ENCODE measurements at places on chromosomes 16 and 17. TPM values are rescaled to one million over a fixed set of nuclear protein-coding genes. Genes with fewer than 3 reads are reported as not detected.

- no peak for DNase-seq
Measured at GRCh38 chr16:15803618-15804017, 53.2 kb downstream of the MYH11 start.

- no peak for DNase-seq
Measured at GRCh38 chr17:49964769-49965523, 4.0 kb upstream of the DLX4 start.

The AURKB gene
- 81.3 TPM for total RNA-seq

The ACSF3 gene
- total RNA-seq, result 18.9 TPM

GRCh38 chr16:67481561-67482232 is 740 bp upstream of the ATP6V0D1 start:
- DNase-seq, result peak; percentile 21

The CAMTA2 gene
- total RNA-seq, result 12.4 TPM
